ENCODE measurements at places on chromosomes 12 and 14. TPM values are rescaled to one million over a fixed set of nuclear protein-coding genes. Genes with fewer than 3 reads are reported as not detected.

Gene ACOT6
- total RNA-seq: not detected

Gene TRIM9
- 1.8 TPM for total RNA-seq

Gene GALNT8
- 0.35 TPM for total RNA-seq

Gene IGF1
- not detected for total RNA-seq

Gene KRT74
- total RNA-seq: not detected

Gene CELA1
- total RNA-seq: not detected

GRCh38 chr14:89386212-89386886 lies 30.7 kb downstream of the FOXN3 start:
- DNase-seq: no peak

DNA sequence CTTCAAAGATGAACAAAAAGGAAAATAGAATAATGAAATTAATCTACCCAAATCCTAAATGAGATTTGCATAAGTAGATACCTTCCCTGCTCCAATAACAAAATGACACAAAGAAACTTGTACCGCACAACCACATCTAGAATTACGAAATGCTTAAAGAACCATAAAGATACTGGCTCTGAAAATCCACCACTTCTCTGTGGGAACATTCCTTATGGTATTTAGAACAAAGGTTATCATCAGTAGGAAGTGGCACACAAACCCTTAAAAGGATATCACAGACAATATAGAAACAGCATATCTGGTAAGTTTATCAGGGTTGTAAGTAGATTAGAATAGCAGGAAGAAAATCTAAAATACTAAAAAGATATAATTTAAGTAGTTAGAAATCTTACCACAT lies 11.6 kb downstream of the IAPP start:
- no peak for DNase-seq

GRCh38 chr14:65344011-65344410 lies 68.5 kb upstream of the FUT8 start:
- DNase-seq: no peak

GRCh38 chr12:57272337-57273151 lies 21.6 kb upstream of the STAC3 start:
- peak; percentile 11 for DNase-seq

DNA sequence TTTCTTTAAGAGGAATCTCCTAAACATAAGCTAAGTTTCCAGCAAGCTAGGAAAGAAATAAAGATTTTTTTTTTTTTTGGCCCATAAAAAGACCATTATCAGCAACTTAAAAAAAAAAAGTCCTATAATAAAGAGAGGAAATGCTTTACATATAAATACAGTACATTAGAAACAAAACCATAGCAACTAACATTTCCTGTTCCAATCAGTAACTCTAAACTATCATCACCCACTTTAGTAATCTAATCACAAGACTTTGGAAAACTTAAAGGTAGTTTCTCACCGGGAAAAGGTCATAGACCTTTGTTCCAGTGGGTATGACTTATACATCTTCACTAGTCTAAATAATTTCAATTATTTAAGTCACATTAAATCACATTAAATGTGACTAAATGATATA lies 11.1 kb downstream of the SPTSSA start:
- no peak for DNase-seq

DNA sequence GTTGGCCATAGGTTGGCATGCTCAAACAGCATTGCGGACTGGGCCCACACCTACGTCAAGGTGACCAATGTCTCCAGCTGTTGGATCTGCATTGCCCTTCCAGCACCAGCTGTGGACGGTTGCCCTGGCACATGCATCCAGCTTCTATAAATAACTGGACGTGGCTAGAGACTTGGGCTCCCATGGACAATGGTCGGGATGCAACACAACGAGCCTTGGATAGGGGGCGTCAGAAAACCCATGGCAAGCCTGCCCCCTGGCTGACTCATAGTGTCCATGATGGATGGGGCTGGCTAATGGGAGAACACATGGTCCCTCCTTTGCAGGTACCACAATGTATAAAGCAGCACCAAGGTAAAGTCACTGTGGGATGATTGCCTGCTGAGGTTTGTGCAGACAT lies 331.6 kb upstream of the FAR2 start:
- DNase-seq: no peak

- DNase-seq: no peak
Measured at GRCh38 chr14:105419195-105420091, at the start of gene MTA1. TSS of gene MTA1 (plus strand) at chr14:105419827. CDS start at chr14:105420036, 209 bp downstream.

GRCh38 chr14:22919601-22919921 lies 612 bp upstream of the RBM23 start:
- no peak for DNase-seq

GRCh38 chr12:6606331-6607131 lies 648 bp downstream of the CHD4 start:
- no peak for DNase-seq

DNA sequence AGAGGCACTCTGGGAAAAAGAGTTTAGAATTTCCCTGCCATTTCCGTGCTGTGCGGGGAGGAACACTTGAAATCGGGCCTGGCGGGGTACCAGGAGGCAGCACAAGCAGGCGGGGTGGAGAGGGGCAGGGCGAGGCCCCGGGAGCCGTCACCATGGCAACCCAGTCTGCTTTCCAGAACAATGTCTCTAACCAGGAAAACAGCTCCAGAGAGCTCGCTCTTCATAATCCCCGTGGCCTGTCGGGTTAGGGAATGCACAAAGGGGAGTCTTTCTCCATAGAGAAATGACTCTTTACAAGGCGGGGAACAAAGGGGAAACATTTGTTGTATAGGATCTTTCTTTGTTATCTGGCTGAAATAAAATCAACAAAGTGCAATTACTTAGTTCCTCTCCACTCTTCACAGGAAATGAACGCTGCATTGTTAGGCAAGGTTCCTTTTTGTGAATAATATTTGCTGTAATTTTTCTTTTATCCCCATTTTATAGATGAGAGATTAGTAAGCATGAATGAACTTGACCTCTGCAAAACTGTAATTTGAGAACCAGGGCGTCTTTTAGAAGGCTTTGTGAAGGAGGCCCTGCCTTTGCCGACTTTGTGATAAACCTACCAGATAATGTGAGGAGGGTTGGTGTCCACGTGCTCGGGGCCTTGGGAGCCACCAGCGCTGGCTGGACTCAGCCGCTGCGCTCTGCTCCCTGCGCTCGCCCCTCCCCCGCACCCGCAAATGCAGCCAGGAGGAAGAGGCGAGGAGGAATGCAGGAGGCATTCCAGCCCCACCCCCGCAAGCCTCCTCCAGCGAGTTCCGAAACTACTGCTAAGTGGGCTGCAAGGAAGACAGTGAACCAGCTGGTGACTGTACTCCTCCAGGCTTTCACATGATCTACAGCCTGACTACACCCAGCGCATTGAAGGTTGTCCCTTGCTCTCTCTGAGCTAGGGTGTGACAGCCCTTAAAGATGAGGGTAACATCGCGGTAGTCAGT lies 105.2 kb upstream of the ATF7IP start:
- DNase-seq: peak; percentile 42

DNA sequence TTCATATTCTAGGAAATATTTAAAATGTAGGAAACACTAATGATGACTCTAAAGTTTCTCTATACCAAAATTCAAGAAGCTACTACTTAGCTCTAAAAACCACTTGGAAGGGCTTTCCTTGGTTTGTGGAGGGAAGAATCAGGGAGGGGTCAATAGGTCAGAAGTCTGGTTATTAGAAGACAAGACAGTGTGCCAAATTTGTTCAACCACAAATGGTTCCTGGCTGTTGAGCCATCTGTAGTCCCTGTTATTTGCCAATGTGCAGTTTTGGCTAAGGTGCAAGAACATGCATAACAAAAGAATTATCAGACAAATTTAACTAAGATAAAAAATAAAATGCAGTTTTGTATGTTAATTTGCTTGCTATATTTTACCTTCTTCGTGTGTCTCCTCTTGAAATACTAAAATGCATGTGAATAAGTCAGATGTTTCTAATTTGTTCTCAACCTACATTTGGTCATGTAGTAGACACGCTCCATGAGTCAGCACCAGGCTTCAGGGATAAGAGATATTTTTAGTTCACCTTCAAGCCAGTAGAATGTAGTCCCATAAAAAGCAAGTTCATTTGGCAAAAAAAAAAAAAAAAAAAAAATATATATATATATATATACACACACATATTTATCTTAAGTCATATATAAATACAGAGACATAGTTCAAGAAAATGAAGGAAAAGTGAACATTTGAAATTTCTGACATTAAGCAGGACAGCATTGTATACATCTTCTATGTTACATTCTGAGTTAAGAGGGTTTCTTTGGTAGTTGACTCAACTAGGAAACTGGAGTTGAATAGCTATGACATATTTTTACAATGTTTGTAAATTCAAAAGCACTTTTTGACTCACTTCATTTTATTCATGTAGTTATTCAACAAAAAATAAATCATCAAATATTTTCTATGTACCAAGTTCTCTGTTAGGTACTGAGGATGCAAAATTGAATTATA lies 123.3 kb downstream of the KCNC2 start:
- peak; percentile 13 for DNase-seq

GRCh38 chr12:116592731-116593130 lies 33.5 kb downstream of the MAP1LC3B2 start:
- DNase-seq: no peak
